ENCODE measurements at places on chromosomes 3 and 15.

DNA sequence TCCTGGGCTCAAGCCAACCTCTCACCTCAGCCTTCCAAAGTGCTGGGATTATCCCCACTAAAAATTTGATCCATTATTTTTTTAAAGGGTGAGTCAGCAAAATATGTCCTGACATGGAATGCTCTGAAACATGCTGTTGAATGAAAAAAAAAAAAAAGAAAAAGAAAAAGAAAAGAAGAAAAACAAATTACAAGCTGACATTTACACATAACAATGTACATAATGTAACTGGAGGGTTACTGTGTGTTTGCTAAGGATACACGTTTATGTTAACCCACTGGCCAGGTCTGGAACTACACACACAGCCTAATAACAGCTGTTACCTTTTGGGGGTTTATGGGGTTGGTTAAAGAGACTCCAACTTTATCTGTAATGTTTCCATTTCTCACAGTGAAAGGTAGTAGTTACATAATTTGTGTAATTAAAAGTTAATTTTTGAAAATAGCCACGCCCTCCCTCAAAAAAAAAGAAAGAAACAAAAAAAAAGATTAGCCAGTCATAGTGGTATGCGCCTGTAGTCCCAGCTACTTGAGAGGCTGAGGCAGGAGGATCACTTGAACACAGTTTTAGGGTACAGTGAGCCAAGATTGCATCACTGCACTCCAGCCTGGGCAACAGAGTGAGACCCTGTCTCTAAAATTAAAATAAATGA lies 3.1 kb upstream of the MESP2 start:
- DNase-seq: no peak

- no peak for DNase-seq
Observed at GRCh38 chr3:9201266-9201665, 48.2 kb downstream of the SRGAP3 start.

DNA sequence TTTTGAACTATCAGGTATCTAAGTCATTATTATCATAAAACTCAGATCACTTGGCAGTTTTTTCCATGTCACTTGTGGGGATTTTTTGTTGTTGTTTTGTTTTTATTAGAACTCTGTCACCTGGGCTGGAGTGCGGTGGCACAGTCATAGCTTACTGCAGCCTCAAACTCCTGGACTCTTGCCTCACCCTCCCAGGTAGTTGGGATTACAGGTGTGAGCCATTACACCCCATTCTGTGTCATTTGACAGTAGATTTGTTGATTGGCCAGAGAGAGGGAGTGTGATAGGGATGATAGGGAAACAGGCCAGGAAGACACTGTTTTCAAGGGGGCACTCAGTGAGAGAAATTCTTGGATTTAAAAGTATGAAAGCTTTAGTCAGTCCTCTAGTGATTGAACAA lies 54.7 kb upstream of the SCAANT1 start:
- no peak for DNase-seq

GRCh38 chr3:151579571-151580270 lies 118.9 kb upstream of the IGSF10 start:
- DNase-seq: no peak

DNA sequence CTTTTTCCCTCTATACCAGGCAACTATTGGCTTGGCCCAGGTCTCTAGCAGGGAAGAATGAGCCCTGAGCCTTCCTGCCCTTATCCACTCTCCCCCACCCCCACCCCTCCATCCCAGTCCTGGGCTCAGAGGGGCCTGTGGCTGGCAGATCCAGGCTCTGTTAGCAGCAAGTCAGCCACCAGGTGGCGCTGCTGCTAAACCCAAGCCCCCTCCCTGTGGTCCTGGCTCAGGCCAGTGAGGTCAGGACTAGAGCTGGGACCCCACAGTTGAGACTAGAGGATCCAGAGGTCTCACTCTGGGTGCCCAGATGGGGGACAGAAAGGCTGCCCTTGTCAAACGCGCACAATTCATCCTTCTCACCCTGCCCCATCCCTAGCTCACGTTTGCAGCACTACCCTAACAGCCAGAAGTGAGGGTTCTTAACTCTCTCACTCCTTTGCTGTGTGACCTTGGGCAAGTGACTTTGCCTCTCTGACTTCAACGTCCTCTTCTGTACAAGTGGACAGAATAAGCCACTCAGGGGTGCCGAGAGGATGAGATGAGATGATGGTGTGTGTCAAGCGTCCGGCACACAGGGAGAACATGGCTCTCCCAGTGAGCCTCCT lies 46.8 kb upstream of the SLC6A1 start:
- DNase-seq: peak; percentile 19

DNA sequence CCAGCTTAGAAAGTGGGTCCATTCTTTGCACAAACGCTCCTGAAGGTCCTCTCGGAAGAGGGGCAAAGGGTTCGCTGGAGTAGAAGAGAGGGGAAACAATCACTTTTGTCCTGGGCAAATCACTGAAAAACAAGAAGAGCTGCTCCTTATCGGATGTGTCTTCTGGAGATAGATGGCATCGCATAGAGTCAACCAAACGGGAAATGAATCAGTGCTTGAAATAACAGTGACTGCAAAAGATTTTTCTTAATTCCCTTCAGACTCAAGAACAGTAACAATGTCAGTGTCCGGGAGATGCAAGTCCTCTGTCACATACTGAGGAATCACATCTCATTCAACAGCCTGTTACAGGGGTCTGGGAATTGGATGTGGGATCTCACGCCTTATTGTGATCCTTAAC lies 78.8 kb upstream of the PCSK6 start:
- no peak for DNase-seq

GRCh38 chr3:119571230-119571629 lies 8.1 kb upstream of the ADPRH start:
- DNase-seq: no peak

DNA sequence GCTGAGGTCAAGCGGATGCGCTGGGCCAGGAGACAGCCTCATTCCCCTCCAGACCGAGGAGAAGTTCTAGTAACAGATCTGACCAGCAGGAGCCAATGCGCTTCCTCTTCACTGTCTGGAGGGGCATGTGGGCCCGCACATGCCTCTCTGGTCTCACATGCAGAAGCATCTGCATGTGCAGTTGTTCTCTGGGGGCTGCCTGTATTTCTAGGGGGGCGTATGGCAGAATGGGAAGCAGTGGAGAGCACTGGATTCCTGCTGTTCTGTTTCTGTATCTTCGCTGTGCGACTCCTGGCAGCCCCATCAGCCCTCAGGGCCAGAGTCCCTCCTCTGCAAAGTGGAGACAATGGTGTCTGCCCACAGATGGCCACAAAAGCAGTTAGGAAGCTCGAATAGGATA lies 170.4 kb upstream of the IQSEC1 start:
- no peak for DNase-seq

- DNase-seq: no peak
Observed at GRCh38 chr3:55373423-55373822, 113.7 kb downstream of the WNT5A start.

GRCh38 chr3:12149029-12149428 lies 9.7 kb downstream of the TIMP4 start:
- no peak for DNase-seq

GRCh38 chr3:102205647-102206046 lies 229.2 kb upstream of the ZPLD1 start:
- no peak for DNase-seq

DNA sequence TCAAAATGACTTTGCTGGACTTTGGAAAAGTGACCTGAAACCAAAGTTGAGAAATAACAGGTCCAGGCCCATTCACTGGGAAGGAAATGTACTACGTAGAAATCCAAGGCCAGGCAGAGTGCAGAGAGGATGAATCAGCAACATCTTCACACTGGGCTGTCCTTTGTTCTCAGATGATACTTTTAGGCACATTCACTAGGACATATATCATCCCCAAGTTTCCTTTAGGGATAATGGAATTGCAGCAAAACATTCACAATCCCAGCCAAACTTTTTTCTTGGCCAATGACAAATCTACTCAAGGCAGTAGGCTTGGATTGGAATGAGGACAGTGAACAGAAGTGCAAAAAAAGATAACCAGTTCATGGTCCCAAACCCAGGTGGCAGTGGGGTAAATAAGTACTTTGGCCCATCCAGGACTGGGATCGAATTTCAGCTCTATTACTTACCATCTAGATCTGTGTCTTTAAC lies 75.1 kb downstream of the CLDN11 start:
- no peak for DNase-seq

DNA sequence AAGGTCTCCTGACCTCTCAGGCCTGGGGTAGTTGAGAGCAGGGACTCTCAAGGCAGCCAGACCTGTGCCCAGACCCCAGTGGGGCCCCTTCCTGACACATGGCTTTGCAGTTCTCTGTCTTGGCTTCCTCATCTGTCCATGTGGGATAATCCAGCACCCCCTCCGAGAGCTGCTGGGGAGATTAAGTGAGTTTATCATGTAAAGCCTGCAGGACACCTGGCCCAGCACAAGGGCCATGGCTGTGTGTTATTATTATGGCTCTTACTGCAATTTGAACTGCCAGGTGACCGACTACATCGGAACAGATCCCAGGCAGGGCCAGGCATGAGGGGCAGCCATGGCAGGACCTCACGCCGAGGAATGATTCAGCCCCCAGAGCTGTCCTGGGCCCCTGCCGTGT lies 12.6 kb downstream of the DUSP7 start:
- DNase-seq: no peak

DNA sequence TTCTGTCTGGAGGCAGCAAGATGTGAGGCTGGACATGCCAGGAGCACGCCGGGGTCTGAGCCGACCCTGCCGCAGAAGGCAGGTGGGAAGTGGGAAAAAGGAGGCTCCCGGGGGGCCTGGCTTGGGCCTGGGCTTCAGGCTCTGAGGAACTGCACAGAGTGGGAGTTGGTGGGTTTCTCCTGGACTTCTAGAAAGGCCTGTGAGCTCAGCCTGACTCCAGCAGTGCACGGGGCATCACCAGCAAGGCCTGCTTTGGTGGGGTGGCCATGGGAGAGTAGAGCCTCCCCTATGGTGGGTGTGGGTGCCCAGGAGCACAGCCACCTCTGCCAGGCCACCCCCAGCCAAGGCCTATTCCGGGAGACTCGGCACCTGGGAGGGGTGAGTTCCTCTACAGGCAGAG lies 18.1 kb upstream of the SLC41A3 start:
- DNase-seq: no peak

- no peak for DNase-seq
Observed at GRCh38 chr15:90074023-90074422, 28.2 kb downstream of the IDH2 start.
